ENCODE measurements at places on chromosomes 13 and 19. TPM values are rescaled to one million over a fixed set of nuclear protein-coding genes. Genes with fewer than 3 reads are reported as not detected.

Gene MATK
- total RNA-seq: 1.5 TPM

Gene RHPN2
- 56.1 TPM for total RNA-seq

Gene SYNE4
- total RNA-seq: 0.28 TPM

Gene NLRP12
- not detected for total RNA-seq

Data from A549 treated with Mapracorat at 1 μM for 4 hours (cell line).